ENCODE measurements at places on chromosomes 2 and 18. TPM values are rescaled to one million over a fixed set of nuclear protein-coding genes. Genes with fewer than 3 reads are reported as not detected.

DNA sequence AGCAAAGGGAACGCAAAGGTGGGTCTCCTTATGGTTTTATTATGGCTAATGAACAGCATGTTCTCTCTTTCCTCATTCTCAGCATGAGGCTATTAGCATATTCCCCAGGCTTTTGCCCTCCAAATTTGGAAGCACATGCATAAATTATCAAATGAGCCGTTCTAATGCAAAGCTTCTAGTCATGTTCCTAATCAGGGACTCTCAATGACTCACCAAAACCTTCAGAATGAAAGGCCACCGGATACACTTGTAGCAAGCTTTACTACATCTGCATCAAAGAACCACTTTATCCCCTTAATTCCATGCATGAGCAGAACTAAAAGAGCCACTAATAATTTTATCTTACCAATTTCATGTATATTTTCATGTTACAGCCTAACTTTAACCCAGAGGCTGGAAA lies 310.5 kb downstream of the LRATD1 start:
- H3K27ac ChIP-seq = no peak overlapping the region
- H3K36me3 ChIP-seq = no peaks in the 10 kb centered on the region
- no peak for DNase-seq
- peaks cover 6% of the 10 kb centered on the region for H3K27me3 ChIP-seq
- H3K4me3 ChIP-seq = no peak overlapping the region

GRCh38 chr2:24818721-24819167 lies 25.5 kb downstream of the CENPO start:
- H3K4me3 ChIP-seq = no peak overlapping the region
- H3K36me3 ChIP-seq = peaks cover 27% of the 10 kb centered on the region
- no peak for DNase-seq
- peaks cover 4% of the 10 kb centered on the region for H3K4me1 ChIP-seq

GRCh38 chr2:202700075-202700901 lies 65.5 kb downstream of the FAM117B start:
- no peaks in the 10 kb centered on the region for H3K27me3 ChIP-seq
- H3K36me3 ChIP-seq = peaks cover 32% of the 10 kb centered on the region
- H3K4me1 ChIP-seq = peaks cover 40% of the 10 kb centered on the region
- DNase-seq = no peak

DNA sequence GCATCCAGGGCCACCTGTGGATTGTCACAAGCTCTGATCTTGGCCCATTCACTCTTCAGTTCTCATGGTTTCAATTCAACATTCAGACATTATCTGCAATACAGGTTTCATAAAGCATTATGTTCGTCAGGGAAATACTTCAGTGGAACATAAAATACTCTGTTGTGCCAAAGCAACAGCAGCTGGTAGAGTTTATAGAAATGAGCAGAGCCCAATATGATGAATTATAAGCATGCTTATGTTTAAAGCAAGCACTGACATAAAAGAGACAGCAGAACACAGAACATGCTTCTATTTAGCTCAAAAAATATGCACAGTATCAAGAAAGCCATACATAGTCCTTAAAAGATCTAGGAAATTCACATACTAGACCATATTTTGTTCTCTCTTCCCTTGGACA lies 71.3 kb downstream of the PDK1 start:
- peaks cover 46% of the 10 kb centered on the region for H3K36me3 ChIP-seq
- H3K4me3 ChIP-seq = no peak overlapping the region
- no peaks in the 10 kb centered on the region for H3K27me3 ChIP-seq
- no peak for DNase-seq
- peaks cover 1% of the 10 kb centered on the region for H3K4me1 ChIP-seq

GRCh38 chr2:239607517-239608191 lies 206.8 kb upstream of the HDAC4 start:
- no peak overlapping the region for H3K27ac ChIP-seq
- no peaks in the 10 kb centered on the region for H3K4me1 ChIP-seq
- peak; percentile 7 for DNase-seq
- peaks cover 20% of the 10 kb centered on the region for H3K27me3 ChIP-seq

GRCh38 chr2:198141726-198142125 lies 337.3 kb downstream of the PLCL1 start:
- no peaks in the 10 kb centered on the region for H3K27me3 ChIP-seq
- H3K36me3 ChIP-seq = no peaks in the 10 kb centered on the region
- no peak for DNase-seq
- no peak overlapping the region for H3K27ac ChIP-seq
- H3K4me1 ChIP-seq = peaks cover 2% of the 10 kb centered on the region

- no peaks in the 10 kb centered on the region for H3K27me3 ChIP-seq
- H3K4me3 ChIP-seq = peak overlapping the region; percentile 91
- no peak for DNase-seq
- H3K36me3 ChIP-seq = no peaks in the 10 kb centered on the region
- peaks cover 26% of the 10 kb centered on the region for H3K4me1 ChIP-seq
- H3K27ac ChIP-seq = no peak overlapping the region
Observed at GRCh38 chr2:64769392-64770044, 115.8 kb upstream of the SERTAD2 start.

DNA sequence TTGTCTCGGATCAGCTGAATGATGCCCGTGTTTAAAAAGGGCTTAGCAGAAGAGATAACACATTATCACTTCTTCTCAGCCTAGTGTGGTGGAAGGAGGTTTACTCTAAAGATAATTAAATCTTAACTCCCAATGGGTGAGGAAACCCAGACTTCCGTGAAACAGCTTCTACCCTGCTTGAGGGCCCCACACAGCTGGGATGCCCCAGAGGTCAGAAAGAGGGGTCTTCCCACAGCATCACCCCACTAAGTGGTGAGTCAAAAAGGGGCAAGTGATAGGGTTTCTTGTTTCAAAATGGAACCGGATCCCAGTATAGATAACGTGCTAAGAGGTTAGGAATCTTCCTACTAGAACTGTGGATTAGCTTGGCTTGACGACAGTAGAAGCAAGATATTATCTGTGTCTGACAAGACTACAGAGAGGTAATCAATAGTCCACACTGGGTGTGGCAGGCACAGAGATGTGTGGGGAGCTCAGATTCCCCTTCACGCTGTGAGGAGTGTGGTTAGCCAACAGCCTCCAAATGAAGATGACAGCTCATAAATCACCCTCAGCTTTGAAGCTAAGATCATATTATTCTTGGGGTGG lies 129.6 kb upstream of the COPS8 start:
- DNase-seq = no peak
- no peaks in the 10 kb centered on the region for H3K36me3 ChIP-seq
- no peak overlapping the region for H3K27ac ChIP-seq
- H3K4me3 ChIP-seq = no peak overlapping the region
- H3K4me1 ChIP-seq = peaks cover 3% of the 10 kb centered on the region

- peaks cover 7% of the 10 kb centered on the region for H3K27me3 ChIP-seq
- H3K27ac ChIP-seq = no peak overlapping the region
- no peak overlapping the region for H3K4me3 ChIP-seq
Observed at GRCh38 chr2:213251618-213252017, 32.6 kb upstream of the SPAG16 start.

DNA sequence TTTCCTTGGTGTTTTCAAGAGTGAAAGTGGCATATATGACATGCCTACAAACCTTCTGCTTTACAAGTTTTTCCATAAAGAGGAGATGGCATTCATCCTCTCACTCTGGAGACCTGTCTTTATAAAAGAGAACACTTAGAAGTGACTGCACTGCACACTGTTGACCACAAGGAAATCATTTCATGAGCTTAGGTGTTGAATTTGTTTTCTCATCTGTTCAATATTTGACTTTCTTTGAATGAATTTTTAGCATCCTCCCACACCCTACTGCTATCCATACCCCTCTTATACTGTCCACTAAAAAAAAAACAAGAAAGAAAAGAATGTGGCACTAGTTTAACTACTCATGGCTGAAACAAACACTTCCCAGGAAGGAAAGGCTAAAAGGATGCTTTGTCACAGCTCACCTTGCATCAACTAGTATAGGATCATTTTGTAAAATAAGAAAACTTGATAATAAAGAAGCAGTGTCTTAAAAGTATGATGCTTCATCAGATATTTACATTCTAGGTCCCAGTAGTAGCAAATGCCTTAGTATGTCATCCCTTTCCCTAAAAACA lies 83.0 kb downstream of the ACVR1 start:
- DNase-seq = no peak
- peaks cover 11% of the 10 kb centered on the region for H3K36me3 ChIP-seq
- peaks cover 7% of the 10 kb centered on the region for H3K4me1 ChIP-seq
- no peak overlapping the region for H3K27ac ChIP-seq
- H3K4me3 ChIP-seq = no peak overlapping the region
- no peaks in the 10 kb centered on the region for H3K27me3 ChIP-seq

DNA sequence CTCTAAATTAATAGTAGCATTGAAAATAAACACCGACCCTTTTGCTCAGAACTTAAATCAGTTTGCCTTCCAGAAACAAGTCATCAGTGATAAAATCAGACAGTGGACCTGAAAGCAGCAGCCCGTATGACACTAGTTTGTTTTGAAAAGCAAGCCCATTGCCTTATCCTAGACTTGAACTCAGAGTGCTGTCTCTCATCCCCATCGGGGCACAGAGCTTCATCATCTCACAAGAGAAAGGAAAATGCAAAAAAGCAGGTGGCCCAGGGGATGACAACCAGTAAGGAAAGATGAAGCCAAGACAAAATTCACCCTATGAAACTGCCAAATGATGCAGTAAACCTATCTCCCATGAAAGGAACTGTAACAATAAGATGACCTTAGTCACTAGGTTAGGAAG lies 71.2 kb downstream of the CERKL start:
- peaks cover 2% of the 10 kb centered on the region for H3K36me3 ChIP-seq
- no peak for DNase-seq
- no peak overlapping the region for H3K27ac ChIP-seq
- no peak overlapping the region for H3K4me3 ChIP-seq

GRCh38 chr2:127932199-127932876 lies 46.6 kb upstream of the AMMECR1L start:
- no peak for DNase-seq
- H3K36me3 ChIP-seq = no peaks in the 10 kb centered on the region
- H3K4me3 ChIP-seq = no peak overlapping the region
- H3K4me1 ChIP-seq = no peaks in the 10 kb centered on the region
- H3K27me3 ChIP-seq = peaks cover 10% of the 10 kb centered on the region

GRCh38 chr2:116810645-116811044 lies 1003.8 kb upstream of the DDX18 start:
- no peaks in the 10 kb centered on the region for H3K36me3 ChIP-seq
- H3K4me1 ChIP-seq = no peaks in the 10 kb centered on the region
- H3K27ac ChIP-seq = no peak overlapping the region
- H3K4me3 ChIP-seq = no peak overlapping the region
- DNase-seq = no peak

DNA sequence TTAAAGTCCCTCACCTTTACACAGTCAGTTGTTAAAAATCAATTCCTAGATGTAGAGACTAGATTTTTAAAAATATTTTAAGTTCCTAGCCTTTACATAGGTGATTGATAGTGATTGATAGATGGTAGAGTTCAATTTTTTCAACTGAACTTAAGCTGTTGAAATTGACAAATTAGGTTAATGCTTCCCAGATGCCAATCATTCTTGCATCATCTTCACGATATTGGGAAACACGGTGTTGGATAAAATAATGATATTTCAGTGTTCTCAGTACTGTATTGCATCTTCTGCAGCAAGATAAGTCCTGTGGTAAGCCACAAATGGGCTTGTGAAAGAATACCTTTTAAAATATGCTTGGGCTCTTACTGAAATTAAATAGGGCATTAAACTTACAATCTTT lies 667.6 kb downstream of the STK39 start:
- no peak overlapping the region for H3K4me3 ChIP-seq
- H3K36me3 ChIP-seq = no peaks in the 10 kb centered on the region
- no peaks in the 10 kb centered on the region for H3K27me3 ChIP-seq

DNA sequence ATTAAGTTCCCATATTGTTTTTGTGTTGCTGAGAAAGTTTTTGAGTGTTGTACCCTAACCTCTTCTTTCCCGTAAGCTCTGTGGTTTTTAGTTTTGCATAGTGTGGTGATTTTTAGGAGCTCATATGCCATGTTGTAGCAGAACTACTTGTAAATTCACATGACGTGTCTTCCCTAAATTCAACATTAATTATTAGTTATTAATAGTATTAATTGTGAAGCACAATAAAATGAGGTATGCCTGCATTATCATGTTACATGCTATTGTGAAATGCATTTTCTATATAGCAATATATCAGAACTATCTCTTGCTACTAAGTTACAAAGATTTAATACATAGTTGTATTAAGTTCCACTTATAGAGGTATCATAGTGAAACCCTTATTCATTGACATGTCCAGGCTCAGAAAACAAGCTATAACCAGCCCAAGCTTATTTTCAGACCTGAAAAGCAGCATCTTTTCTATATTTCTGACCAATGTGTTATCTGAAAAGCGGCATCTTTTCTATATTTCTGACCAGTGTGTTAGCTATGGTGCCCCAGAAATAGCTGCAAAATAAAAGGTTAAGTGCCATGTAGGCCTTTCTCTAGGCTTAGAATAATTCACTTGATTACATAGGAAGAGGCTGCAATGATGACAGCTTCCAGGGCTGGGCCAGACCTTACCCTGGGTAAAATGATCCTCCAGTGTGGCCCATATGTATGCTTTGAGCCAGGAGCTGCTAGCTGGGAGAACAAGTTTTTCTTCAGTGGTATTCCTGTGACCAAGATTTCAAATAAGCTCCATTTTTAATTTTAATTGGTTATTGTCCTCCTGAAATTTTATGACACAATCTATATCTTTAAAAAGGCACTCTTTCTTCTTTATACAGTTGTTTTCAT lies 21.6 kb downstream of the EPAS1 start:
- H3K27ac ChIP-seq = no peak overlapping the region
- H3K27me3 ChIP-seq = peaks cover 21% of the 10 kb centered on the region
- H3K4me3 ChIP-seq = no peak overlapping the region
- DNase-seq = no peak
- H3K4me1 ChIP-seq = peaks cover 13% of the 10 kb centered on the region

Gene EPB41L3
- total RNA-seq = 1.9 TPM

Gene LRP2
- 0.47 TPM for total RNA-seq

Gene CCDC141
- total RNA-seq = 15.0 TPM

Gene APLF
- total RNA-seq = 4.6 TPM

Gene IL1B
- total RNA-seq = 0.19 TPM

Gene PMAIP1
- 25.3 TPM for total RNA-seq

Gene EFR3B
- 0.08 TPM for total RNA-seq

Gene RAB6C
- not detected for total RNA-seq

Gene UGT1A8
- total RNA-seq = not detected

Gene ANKRD30BL
- total RNA-seq = 0.20 TPM

Gene ARL4C
- 210 TPM for total RNA-seq

Gene ALK
- not detected for total RNA-seq

Measured in activated naive CD8-positive, alpha-beta T cell treated with anti-CD3 and anti-CD28 coated beads, Interleukin-2, amount 10 ng/mL, durations not matched to agents 7 days and 5 days (primary cell).